GDM1 (cell line): ENCODE measurements at places on chromosomes 12 and 14.

- peak; percentile 98 for DNase-seq
Measured at GRCh38 chr12:95217377-95218149, at the start of the genes FGD6 and VEZT. Gene FGD6, minus strand, starts transcription at chr12:95217467. Its CDS starts 227 bp downstream, at chr12:95217240. Gene VEZT, plus strand, starts transcription at chr12:95217807. Its CDS starts 44 bp downstream, at chr12:95217851.

GRCh38 chr12:96215919-96216273 is 21.7 kb downstream of the ELK3 start:
- DNase-seq, result no peak

DNA sequence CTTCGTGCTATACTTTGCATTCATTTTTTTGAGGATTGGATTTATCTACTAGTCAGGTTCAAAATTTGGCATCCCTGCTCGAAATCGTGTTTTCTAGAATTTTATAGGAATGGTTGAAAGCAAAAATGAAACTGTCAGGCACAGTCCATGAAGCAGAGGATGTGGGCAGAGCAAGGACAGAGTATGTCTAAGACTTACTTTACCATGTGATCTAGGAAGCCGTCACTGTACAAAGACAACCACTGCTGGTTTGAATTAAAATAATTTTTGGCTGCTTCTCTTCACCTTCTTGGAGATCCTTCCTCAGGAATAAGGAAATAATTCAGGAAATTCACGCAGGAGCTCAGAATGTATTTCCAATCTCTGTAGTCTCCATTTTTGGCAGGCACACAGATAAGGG is 31.6 kb upstream of the SGPP1 start:
- DNase-seq, result no peak

GRCh38 chr12:132237772-132238487 is 91.5 kb downstream of the GALNT9 start:
- no peak for DNase-seq

DNA sequence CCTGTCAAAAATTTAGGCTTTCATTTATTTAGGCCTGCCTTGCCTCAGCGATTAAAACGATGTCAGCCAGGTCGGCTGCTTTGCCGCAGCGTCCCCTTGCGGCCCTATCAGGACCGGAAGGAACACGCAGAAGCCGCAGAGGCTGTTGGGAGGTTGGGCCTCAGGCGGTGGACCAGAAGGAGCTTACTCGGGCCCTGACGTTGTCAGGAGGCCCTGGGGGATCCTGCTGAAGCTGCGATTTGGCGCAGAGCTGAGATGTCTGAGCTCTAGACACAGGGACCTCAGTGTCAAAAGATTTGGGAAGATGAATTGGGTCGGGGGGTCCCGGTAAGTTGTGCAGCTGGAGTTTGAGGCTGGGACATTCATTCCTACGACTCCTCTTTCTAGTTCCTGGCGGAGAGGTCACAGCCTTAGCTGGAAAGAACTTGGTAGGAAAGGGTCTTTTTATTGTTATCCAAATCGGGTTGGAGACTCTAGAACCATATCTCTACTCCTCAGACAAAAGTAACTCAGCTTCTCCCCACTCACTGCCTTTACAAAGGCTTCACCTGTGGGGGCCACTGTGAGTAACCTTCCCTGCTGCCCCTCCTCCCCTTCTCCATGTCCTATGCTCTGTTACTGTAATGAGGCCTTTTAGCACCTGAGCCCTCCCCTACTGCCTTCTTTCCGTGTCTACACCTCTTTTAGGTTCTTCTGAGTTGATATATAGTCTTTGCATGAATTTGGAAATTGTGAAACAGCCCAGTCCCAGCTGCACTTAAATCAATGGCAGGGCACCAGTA is 6.6 kb upstream of the ABCD2 start:
- no peak for DNase-seq

GRCh38 chr12:13956060-13956590 is 25.3 kb downstream of the GRIN2B start:
- DNase-seq, result no peak

GRCh38 chr12:19792028-19792427 is 352.7 kb downstream of the AEBP2 start:
- no peak for DNase-seq

GRCh38 chr12:108690542-108691174 is 40.7 kb downstream of the CORO1C start:
- DNase-seq, result no peak

- DNase-seq, result no peak
Measured at GRCh38 chr12:51949342-51950030, 2.0 kb upstream of the ACVR1B start.

DNA sequence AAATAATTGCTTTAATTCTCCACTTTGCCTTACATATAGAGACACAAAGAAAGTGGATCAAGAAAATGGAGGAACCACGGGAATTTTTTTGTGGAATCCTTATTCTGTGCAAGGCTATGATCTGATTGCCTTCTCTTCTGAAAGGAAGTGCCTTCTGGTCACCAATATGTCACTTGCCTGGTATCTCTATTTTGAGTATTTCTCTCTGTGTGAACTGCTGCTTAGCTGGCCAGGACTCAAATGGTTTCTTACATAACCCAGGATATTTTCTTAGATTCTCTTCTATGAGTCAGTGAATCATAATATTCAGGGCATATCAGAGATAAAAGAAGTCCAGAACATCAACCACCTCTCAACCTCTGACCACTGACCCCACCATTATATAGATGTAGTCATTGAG is 156.1 kb downstream of the DIO2 start:
- no peak for DNase-seq

DNA sequence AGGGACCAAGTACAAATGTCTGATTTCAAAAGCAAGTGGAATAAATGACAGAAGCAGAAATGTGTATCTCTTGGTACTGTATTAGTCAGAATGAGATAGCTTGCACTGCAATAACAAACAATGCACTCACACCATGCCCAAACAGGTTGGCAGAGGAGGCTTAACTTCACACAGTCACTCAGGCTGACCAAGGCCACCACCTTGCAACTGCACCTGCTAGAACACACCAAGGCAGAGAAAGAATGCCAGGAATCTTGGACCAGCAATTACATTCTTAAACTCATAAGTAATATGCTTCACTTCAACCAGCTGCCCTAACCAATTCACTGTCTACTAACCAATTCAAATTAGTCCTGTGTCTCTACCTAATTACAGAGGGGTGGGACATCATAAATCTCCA is 378.3 kb downstream of the BCL11B start:
- no peak for DNase-seq

GRCh38 chr12:127262615-127263014 is 1004.4 kb upstream of the TMEM132C start:
- no peak for DNase-seq

- DNase-seq, result peak; percentile 74
Measured at GRCh38 chr12:104215638-104216297, at the start of gene TXNRD1. Gene TXNRD1, plus strand, starts transcription at chr12:104215779. Its CDS starts 24 bp downstream, at chr12:104215803.

DNA sequence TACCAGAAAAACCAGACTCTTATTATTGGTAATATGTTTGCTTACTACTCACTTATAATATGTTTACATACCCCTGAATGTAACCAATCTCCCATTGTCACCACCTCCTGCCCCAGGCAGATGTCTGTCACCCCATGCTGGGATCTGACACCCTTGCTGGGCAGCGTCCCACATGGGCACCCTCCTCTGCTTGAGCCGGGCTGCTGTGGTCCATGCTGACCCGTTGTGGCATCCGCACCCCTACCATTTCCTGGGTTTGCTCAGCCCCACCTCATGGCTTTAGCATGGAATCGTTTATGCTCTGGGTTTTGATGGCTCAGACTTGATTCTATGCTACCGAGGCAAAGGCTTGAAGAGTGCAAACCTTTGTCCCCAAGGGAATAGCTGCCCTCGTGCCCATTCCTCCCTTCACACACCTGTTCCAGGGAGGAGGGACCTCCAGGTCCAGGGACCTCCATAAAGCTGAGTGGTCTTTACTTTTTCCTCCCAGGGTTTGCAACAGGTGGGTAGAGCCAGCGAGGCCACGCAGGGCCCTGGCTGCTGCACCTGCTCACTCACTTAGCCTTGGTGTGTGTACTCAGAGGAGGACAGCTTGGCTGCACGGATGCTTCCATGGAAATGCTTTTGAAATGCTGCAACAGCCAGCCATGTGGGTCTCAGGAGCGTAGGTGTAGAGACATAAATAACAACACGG is 68.7 kb downstream of the PRMT8 start:
- no peak for DNase-seq

DNA sequence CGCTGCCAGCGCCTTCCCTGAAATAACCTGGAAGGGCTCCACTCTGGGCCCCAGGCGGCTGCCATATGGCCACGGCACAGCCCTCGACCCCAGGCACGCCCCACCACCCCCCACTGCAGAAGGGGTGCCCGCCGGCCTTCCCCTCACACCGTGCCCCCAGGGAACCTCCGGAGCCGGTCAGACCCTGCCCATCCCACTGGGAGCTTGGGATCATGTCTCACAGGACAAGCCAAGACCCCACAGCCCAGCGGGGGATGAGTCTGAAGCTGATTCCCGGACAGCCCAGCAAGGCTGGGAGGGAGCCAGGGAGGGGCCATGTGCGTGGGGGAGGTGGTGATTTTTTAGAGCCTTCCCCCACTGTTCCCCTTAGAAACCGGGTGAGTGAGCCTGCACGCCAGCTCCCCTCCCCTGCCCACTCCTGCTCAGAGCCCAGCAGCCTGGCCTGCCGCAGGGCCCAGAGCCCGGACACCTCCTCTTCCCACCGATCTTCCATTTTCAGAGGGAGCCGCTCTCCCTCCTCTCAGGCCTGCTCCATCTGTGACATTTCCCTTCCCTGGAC is 1.4 kb downstream of the RIMBP2 start:
- DNase-seq, result no peak

- DNase-seq, result no peak
Measured at GRCh38 chr14:95468448-95469133, 47.9 kb downstream of the SYNE3 start.

DNA sequence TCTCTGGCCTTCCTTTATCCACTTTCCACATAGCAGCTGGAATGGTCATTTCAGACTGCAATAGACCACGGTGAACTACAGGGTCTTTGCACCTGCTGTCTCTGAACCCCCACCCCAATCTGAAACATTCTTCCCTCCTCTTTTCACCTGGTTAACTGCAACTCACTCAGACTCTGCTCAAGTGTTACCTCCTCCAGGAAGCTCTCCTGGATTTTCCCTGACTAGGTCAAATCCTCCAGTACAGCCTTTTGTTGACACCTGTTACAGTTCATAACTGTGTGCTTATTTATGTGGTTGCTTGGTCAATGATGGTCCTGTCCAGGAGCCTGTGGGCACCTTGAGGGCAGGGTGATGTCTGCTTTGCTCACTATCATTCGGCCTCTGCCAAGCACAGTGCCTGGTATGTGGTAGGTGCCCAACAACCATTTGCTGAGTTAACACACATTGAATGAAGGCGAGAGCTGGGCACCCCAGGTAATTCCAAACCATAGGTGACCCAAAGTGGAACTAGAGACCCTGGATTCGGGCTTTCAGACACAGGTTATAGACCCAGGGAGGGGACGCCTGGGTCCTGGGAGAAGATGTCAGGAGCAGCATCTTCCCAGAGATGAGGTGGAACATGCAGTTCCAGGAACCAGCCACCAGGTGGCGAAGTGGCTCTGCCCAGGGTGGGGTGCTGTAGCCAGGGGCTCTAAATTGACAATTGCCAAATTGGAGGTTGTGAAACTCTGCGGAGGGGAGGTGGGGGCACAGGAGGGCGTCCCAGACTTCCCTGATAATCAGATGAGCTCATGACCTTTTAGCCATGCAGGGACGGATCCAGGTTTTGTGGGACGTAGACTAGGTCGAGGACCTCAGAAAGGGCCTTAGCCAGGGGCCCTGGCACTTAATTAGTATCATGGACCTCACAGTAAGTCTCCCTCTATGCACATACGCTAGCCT is 28.1 kb downstream of the TRPV4 start:
- DNase-seq, result peak; percentile 25

DNA sequence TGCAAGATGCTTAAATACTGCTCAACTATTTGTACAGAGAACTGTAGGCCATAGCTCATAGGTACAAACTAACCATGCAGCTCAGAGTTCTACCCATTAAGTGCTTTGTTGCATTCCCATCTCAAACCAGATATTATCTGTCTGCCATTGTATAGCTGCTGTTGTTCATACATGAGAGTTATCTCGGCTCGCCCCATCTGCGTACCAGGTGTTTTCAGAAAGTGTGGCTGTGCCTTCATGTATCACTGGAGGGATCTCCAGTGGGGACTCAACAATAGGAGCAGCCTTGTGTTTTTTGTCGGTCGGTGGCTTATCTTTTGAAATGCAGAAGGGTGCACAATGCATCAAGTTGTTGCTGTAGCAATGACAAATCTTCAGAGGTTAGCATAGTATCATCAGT is 678.3 kb downstream of the RERGL start:
- DNase-seq, result no peak

- DNase-seq, result no peak
Measured at GRCh38 chr14:91940209-91940608, 7.3 kb downstream of the FBLN5 start.

DNA sequence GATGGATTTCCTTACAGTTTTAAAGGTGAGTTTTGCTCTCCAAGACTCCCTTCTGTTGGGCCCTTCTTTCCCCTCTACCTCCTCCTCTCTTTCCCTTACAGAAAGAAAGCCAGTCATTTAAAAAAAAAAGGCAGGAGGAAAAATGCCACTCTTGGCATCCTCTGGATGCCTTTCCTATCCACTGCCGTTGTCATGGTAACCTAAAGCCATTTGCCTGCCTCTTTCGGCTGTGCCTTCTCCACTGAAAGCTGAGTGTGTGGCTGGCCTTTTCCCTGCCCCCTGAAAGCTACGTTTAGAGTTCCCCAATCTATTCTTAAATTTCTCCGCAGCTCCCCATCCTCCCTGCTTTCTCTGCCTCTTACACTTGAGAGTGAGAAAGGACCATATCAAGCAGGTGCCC is 67.1 kb downstream of the TUNAR start:
- no peak for DNase-seq

- no peak for DNase-seq
Measured at GRCh38 chr14:37968664-37969240, 239.0 kb upstream of the SSTR1 start.

GRCh38 chr14:34682787-34683321 is 31.5 kb downstream of the CFL2 start:
- no peak for DNase-seq

GRCh38 chr14:29062466-29062865 is 295.9 kb downstream of the FOXG1 start:
- DNase-seq, result no peak

GRCh38 chr14:33457021-33457420 is 493.9 kb downstream of the EGLN3 start:
- DNase-seq, result no peak

GRCh38 chr12:99852666-99853065 is 132.1 kb downstream of the ANKS1B start:
- DNase-seq, result no peak

- DNase-seq, result no peak
Measured at GRCh38 chr12:96522690-96523089, 33.3 kb downstream of the CFAP54 start.

- no peak for DNase-seq
Measured at GRCh38 chr14:40806471-40806870, 800.2 kb upstream of the LRFN5 start.

GRCh38 chr12:65881965-65882413 is 57.7 kb downstream of the HMGA2 start:
- DNase-seq, result no peak

DNA sequence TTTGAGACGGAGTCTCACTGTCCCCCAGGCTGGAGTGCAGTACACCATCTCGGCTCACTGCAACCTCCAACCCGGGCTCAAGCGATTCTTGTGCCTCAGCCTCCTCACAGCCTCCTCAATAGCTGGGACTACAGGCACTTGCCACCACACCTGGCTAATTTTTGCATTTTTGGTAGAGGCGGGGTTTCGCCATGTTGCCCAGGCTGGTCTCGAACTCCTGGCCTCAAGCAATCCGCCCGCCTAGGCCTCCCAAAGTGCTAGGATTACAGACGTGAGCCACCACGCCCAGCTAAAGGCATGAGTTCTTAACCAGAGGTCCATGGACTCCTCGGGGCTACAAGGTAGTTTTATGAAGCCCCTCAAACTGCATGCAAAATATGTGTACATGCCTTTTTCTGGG is 2.1 kb downstream of the SARNP start:
- DNase-seq, result no peak
